ENCODE measurements at places on chromosomes 11 and 22.

DNA sequence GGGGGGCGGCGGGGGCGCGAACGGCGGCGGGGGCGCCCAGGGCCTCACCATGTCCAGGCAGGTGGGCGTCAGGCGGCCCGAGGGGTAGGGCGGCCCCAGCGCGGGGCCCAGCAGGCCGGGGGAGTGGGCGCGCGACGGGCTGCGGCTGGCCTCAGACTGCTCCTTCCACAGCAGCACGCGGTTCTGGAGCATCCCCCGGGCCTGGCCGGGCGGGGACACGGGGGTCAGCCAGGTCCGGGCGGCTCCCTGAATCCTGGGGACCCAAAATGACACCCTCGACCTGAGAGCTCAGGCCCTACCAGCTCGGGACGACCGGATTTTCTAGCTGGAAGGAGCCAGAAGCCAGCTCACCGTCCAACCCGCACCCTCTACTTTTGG, 5.5 kb upstream of the SLC16A8 start:
- no peak for DNase-seq

GRCh38 chr11:57288771-57289579, 35.8 kb downstream of the TNKS1BP1 start:
- no peak for DNase-seq

DNA sequence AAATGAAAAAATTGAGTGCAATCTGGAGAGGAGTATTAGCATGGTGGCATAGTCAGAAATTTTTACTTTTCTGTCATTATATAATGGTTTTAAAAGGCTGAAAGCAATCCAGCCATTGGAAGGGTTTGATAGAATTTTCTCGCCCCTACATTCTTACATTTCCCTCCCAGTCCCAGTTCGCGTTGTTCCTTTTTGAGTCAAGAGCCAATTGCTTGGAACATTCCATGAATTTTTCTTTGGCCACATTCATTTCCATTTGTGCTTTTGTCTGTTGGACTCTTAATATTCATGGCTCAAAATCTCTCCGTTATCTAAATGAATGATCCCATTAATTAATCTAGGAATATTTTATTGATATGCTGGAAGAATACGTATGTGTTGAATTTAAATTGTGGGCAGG, 66.0 kb downstream of the GRK3 start:
- no peak for DNase-seq

DNA sequence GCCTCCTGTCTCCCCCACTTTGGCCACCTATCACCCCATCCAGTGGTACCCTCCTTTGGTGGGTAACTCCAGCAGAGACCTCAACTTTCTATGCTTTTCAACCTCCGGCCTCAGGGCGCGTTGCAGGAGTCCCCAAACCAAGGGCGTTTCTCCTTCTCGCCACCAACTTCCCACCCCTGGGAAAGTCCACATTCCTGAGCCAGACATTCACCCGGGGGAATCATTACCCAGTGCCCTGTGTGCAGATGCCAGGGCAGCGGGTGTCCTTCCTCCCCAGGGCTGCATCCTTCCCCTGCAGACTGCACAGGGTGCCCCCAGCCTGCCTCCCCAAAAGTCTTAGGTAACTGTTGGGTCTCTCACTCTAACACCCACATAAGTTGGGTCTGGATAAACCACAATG, 26.4 kb downstream of the MYEOV start:
- no peak for DNase-seq

- DNase-seq = no peak
Measured at GRCh38 chr11:41665441-41666360, 206.2 kb upstream of the LRRC4C start.

GRCh38 chr11:101445761-101446160, 138.0 kb downstream of the TRPC6 start:
- DNase-seq = no peak

DNA sequence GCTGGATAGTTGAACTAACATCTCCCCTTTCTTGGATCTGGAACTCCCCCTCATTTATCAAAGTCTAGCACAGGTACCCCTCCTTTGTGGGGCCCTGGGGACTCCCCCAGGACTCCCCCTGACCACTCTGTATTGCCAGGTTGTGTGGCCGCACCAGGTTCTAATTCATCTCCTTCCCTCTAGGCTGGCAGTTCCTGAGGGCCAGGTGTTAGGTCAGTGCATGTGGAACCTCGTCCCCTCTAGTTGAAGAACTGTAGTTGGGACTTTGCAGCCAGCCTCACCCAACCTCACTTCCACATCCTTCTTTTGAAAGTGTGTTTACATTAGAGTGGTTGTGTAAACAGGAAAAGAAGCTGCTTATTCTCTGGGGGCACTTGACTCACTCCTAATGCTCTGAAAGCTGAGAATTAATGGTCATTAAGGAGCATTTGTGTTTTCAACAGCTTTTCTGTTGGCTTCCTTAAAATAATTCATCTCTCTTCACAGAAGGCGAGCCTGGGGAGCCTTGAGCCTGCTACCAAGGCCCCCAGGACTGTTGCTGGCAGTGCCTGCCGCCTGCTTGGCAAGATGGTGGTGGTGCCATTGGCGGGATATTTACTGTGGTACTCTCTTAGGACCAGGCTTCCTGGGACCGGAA, 11.8 kb downstream of the UPB1 start:
- DNase-seq = no peak

DNA sequence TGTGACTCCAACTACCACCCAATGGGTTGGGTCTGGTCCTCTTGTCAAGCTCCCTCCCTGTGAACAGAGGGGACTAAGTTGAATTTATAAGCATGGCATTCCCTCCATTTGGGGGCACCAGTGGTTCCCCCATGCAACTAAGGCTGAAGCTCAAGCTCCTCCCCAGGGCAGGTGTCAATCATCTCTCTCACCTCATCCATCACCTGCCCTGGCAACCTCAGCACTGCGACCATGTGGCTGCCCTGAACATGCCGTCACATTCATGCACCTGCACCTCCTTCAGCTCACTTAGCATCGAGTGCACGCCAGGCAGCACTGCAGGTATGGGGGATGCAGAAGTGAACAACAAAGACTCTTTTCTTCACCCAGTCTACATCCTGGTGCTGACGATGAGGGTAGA, 799.3 kb downstream of the TBC1D22A start:
- DNase-seq = no peak

- DNase-seq = no peak
Measured at GRCh38 chr11:33949252-33949913, 57.5 kb upstream of the LMO2 start.

DNA sequence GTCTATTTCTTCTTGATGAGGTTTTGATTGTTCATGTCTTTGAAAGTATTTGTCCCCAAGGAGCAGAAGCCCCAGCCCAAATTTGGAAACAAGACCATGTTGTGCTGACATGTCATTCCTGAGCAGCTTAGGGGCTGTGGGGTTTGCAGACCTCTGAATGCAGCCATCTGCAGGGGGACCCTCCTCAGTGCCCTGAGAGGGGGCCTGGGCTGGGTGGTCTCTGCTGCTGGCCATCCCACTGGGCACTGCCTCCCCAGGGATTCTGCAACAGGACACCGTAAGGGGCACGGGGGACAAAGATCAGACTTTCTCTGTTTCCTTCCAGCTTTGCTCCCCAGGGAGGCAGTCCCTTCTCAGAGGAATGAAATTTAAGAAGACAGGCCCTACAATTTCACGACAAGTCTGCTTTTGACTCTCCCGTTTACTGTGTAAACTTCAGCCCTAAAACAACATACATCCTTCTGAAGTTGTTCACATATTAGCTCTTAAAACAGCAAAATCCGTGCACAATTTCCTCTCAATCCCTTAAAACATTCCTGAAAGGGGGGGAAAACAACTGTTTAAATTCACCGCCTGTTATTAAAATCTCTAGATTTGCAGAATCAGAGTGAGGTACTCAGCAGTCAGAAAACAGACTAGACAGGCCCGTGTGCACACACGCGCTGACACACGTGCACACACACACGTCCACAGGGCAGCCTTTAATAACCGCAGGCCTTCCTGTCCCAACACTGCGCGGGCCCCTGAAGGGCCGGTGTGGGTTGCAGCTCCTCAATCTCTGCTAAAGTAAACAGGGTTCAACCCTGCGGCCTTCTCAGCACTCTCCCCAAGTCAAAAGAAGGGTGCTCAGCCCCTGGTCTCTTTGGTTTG, 109.8 kb downstream of the KCNQ1 start:
- DNase-seq = no peak

GRCh38 chr11:33133761-33134160, 27.5 kb downstream of the CSTF3 start:
- DNase-seq = no peak

GRCh38 chr22:26648011-26648497, 9.3 kb upstream of the MIAT start:
- DNase-seq = no peak

- DNase-seq = no peak
Measured at GRCh38 chr11:25993016-25993415, 338.9 kb upstream of the ANO3 start.

DNA sequence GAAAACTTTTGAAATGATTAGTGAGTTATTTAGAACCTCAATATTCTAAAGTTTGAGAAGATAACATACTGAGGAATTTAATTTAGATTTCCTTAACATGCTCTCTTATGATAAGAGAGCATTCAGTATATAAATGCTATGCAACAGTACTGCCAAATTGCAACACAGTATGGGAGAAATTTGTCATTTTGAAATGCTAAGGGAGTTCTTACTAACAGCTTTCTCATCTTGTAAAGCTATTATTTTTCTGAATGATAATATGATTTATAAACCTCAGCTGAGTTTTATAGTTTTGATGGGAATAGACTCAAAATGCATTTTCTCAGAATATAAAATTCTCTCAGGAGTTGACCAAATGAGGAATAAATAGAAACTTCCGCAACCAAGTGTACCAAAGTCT, 108.4 kb downstream of the SPON1 start:
- DNase-seq = no peak

DNA sequence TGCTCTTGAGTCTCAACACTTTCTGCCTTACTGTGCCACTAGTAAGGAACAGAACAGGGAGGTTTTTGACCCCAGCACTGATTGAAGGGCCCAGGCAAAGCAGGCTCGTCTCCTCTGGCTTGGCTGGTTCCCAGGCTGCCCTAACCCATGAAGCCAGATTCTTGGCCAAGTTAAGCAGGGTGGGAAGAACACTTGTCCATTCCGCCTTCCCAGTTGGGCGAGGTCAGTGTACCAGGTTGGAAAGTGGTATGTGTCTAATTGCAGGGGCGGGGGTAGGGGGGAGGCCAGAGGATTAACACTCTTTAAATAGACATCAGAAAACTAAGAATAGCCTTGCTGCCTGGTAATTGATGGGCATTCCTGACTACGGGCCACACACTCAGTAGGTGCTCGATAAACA, 14.4 kb downstream of the TIMP3 start:
- no peak for DNase-seq

DNA sequence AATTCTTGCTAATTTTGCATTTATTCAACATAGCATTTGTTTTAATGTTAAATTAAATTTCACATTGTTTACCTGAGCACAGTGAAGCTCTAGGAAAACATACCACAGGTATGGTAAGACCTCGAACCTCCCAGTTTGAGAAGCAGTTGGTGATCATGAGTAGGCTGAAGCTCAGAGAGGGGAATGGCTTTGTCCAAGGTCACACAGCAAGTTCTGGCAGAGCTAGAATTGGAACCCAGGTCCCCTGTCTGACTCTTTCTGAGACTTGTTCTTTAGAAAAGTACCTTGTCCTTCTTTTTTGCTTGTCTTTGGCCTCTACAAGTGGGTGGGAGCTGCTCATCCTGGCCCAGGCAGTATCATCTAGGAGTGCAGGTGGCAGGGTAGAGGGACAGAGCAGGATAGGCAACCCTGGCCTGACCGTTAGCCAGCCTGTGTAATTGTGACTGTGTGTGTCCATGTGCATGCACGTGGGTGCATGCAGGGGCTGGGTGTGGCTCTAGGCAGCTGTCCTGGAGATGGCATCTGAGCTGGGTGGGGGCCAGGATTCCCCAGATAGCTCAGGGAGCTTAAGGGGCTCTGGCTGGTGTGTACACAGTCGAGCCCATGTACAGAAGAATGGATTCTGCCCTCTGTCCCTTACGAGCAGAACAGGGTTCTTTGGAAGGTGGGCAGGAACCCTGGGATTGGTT, 21.6 kb downstream of the PHLDB1 start:
- peak; percentile 57 for DNase-seq

DNA sequence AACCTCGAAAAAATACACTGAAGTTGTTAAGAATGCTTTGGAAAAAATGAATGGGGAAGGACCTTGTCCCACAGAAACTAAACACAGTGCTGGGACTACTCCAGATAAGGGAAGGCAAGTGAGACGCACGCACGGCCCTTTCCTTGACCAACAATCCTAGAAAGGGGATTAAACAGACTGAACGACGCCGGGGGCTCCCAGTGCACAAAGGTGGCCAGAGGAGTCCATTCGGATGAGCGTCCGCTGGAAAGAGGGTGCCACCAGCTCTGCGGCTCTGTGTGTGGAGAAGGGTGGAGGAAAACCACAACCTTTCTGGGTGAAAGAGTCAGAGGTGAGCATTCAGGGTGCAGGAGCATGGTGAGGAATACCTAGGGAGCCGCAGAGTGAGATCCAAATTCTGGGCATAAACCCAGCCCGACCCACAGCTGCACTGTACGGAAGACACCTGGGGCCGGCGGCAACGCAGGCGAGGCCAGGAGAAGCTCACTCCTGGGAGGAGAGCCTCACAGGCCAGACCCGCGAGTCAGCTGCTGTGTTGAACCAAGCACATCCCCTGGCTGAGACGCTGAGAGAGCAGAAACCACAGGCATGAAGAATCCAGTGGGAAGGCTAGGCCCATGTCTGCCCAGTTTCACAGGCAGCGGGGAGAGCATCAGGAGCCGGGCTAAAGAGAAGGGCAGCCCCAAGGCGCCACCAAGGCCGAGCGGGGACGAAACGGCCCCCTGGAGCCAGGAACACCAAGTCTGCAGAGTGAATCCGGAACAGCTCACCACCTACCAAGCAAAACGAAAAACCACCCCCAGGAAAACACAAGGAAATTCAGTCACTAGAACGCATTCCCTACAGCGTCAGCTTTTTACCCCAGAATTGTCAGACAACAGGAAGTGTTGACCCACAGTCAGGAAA, 177.1 kb downstream of the BRD1 start:
- no peak for DNase-seq
